ENCODE measurements at places on chromosomes 12 and 14.
A peak's percentile ranks its signal among the peaks of the same experiment; 100 is the strongest.

DNA sequence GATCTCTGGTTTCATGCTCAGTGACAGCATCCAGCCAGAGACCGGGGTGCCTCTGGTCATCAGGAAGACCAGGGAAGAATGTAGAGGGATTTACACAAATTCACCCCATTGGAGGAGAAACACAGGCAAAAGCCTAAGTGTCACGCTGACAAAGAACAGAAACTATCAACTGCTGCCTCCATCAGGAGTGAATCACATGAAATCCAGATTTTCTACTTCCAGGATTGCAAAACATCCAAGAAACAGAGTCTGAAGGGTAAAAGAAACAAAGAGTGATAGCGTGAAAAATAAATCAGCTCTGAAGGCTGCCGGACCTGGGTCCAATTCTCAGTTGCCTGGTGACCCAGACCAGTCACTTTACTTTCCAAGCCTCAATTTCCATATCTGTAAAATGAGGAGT is 136.1 kb upstream of the MAP1LC3B2 start:
- DNase-seq = no peak

DNA sequence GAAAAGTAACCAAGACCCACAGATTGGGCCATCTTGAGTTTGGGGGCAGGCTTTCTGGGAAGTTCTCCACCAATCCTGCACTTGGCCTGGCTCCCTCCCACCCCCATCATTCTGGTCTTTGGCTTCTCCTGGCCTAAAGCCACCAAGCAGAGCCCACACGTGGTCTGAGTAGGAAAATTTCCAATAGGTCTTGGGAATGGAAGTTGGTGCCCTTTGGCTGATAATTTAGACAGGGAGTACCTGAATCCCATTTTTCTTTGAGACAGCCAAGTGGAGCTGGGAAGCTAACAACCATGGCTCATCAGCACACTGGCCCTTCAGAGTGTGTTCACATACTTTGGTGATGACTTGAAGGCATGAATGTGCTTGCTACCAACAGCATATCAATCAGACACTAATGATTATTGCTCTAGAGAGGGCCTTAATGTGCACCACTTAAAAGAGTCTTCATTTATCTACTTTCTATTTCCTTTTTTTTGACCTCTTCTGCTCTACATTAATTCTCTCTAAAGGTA is 156.0 kb downstream of the EGLN3 start:
- no peak for DNase-seq

- DNase-seq = no peak
Measured at GRCh38 chr14:34450958-34451357, 11.1 kb downstream of the SPTSSA start.

DNA sequence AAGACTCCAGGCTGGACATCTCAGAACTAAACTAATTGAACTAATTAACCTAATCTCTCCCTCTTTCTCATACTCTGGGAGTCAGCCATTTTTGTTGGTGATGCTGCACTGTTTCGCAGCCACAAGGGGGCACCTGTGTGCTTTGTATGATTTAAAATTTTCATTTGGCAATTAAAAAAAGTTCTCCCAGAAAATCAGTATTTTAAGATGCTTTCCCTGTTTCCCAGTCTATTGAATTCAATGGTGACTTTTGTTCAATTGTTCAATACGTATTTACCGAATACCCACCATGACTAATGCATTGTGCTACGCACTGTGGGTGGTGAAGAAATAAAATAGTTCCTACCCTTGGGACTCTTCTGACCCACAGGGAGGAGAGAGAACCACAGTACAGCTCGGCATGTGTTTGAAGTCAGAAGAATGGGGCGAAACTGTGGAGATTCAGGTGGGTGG is 63.7 kb downstream of the ZNF664 start:
- DNase-seq = peak; percentile 41

GRCh38 chr12:31929027-31929526 is 30.1 kb upstream of the RESF1 start:
- DNase-seq = peak; percentile 39

GRCh38 chr12:18168016-18168415 is 78.0 kb upstream of the RERGL start:
- DNase-seq = no peak

DNA sequence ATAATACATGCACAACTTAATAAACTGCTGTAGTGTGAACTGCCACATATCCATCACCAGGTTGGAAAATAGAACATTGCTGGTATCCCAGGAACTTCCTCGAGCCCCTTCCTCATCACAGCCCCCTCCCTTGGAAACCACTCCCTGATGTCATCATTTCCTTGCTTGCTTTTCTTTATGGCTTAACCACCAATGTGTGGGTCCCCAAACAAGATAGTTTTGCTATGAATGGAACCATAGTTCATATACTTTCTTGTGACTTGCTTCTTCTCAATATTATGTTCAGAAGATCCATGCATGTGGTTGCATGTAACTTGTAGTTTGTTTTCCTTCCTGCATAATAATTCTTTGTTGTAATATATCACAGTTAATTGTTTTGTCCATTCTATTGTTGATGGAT is 8.9 kb upstream of the WNT5B start:
- no peak for DNase-seq

GRCh38 chr12:79057540-79057939 is 193.0 kb downstream of the SYT1 start:
- no peak for DNase-seq

GRCh38 chr12:85509081-85509856 is 229.2 kb downstream of the ALX1 start:
- DNase-seq = no peak

DNA sequence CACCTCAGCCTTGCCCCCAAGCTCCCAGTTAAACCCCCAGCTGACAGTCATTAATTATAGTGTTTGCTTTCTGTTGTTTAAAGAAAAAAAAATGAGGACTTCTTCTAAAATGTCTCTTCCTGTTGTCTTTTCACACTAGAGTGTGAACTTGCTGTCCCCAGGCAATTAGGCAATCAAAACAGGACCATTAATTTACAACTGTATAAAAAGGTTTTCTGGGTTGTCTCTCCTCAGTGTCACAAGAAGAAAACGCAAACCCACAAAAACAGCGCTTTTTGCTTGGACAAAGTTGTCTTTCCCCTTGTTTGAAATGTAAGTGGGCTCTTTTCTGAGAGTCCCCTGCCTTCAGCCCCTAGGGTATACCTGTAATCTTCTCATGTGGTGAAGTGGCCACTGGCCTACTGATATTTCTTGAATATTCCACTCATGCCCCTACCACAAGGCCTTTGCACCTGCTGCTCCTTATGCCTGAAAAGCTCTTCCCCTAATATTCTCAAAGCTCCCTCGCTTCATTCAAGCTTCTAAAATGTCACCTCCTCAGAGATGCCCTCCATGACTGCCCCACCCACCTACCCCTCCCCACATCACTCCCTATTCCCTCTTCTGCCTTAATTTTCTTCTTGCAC is 158.9 kb upstream of the PWP1 start:
- DNase-seq = no peak

DNA sequence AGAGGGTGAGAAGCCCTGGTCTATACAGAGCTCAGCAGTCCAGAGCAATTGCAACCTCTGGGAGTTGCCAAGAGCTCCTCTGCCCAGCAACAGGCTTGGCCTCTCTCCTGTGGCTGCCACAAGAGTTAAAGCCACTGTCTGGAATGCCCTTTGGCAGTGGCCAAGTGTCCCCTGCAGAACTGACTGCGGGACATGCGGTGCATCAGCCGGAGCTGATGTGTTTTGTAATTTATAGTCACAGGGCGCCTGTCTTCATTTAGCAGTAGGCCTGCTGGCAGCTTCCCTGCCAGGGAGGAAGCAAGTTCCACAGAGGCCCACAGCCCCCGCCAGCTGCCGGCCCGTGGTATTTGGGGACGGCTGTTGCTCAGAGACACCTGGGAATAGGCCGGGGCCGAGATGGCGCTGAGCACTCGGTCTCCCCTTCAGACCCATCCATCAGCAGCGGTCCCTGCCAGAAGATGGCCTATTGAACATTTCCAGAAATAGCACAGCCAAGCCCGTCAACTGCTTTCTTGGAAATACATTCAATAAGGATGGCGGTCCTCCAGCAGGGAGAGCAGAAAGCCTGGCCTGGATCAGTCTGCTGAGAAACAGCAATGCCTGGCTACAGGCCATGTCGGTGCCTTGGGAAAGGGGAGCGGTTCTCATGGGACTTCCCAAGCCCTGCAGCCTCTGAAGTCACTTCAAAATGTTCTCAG is 217.4 kb downstream of the CRADD start:
- no peak for DNase-seq

GRCh38 chr12:40310211-40310610 is 85.4 kb downstream of the LRRK2 start:
- no peak for DNase-seq

DNA sequence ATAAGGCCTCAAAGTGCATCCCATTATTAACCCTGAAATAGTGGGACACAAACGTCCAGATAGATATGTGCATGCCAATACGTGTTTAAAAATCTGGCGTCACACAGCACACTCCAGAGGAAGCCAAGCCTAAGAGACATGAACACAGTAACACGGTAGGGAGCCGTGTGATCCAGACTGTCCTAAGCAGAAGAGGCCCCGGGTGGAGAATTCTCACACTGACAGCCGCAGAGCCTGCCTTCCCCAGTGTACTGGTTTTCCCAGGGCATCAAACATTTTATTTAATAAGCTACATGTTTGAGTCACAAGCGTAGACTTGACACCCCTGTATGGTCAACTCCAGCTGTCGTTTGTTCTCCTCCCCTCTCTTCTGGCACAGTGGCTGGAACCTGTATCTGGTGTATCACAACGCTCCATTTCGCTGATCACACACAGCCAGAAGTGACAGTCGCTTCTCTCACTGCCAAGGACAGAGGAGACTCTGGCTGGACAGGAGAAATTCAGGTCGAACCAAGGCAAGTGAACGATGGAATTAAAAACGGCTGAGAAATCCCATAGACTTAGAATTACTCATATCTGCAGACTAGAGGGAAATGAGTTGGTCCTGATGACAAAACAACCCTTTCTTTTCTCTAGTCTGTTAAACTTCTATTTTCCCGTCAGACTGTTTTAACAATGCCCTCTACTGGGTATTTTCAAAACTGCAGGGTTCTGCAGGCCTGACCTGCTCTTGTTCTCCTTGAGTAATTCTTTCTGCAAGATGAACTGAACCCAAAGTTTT is 359.9 kb downstream of the RGS6 start:
- peak; percentile 15 for DNase-seq

DNA sequence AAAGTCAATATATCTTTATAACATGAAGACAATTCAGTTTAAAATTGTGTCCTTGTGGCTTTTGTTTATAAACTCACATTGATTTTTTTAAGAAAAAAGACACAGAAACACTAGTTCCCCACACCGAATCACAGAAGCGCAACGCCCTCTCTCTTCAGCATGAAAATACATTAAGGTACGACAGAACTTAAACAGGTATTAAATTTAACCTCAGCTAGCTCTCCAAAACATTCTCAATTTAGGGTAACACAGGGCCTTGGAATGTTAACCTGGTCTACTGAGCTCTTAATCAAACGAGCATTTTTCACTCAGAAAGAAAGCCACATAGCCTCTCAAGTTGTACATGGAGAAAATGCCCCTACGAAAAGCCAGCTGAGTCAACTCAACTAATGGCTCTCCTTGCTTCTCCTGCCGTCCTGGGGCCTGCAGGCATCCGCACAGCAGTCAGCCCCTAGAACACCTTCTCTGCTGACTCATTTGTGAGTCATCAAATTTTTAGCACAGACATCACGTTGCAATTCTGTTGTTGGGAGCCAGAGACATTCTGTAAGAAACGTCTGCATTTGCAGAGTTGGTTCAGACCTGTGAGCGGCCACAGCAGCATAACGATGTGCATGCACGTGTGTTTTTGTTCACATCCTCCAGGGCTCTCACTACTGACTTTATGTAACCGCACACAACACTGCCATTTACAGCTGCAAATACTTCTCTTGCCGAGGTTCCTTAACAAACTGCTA is 141.6 kb downstream of the ITPR2 start:
- no peak for DNase-seq

GRCh38 chr12:774051-774614 is 21.8 kb downstream of the WNK1 start:
- DNase-seq = no peak

DNA sequence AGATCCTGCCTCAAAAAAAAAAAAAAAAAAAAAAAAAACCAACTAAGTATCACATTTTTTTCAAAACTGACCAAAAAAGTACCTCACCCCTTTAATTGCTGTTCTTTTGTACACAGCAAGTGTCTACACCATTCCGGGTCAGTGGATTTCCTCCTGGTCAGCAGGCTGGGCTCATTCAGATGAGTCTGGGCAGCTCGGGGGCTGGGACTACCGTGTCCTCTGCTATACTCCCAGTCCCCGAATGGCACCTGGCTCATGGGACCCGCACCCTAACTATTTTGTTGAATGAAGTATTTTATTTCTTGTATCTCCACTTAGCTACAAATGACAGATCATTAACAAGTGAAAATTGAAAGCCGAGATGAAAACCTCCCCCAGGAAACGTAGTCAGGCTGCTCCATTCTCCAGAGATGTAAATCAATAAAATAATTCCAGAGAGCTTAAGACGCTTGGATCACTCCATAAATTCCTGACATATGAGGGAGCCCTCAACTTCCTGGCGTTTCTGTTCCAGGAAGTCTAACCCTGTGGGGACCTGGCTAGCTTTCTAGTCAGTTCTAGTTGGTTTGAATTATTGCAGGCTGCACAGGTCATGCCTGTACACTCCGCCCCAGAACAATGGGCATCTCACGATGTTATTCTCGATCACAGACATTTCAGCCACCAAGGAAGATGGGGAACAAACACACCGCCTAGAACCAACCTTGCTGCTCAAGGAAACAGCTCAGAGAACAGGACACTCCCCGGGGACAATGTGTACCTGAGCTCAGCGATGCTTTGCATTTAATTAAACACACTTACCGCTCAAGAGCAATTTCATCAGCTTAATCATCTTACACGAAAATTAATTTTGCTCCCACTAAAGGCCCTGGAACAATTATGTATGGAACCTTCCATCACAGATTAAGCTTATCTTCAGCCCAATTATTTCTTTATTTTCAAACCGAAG is 76.3 kb downstream of the RIMBP2 start:
- no peak for DNase-seq

DNA sequence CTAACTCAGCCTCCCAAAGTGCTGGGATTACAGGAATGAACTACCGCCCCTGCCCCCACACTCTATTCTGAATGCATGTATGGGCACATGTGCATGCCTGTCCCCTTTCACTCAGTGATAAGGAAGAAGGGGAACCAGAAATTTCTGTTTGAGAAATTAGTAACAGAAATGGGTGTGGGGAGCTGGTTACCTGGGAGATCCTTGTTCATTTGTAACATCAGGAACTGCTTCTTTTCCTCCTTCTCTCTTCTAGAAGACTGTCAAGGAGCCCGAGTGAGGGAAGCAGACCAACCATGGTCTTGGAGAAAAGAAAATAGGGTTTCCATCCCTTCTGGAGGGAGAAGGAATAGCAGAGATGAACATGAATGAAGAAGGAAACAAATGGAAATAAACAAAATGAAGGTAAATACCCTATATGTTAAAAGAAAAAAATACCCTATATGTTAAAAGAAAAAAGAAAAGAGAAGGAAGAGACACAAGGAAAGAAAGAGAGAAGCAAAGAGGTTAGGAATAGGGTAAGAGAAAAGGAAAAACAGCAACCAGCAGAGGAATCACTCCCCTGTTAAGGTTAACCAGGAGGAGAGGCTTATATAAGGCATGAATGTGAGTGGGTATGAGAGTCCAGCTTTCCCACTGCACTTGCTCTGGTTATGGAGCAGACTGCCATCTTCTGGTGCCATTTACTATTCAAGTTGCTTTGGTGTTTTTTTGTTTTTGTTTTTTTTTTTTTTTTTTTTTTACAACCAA is 3.3 kb downstream of the PPP1R3E start:
- DNase-seq = no peak

- DNase-seq = no peak
Measured at GRCh38 chr12:40970320-40970907, 217.7 kb upstream of the PDZRN4 start.

All from activated CD4-positive, alpha-beta memory T cell treated with anti-CD3 and anti-CD28 coated beads for 36 hours (primary cell).